ENCODE measurements at places on chromosomes 2 and 18. TPM values are rescaled to one million over a fixed set of nuclear protein-coding genes. Genes with fewer than 3 reads are reported as not detected.

DNA sequence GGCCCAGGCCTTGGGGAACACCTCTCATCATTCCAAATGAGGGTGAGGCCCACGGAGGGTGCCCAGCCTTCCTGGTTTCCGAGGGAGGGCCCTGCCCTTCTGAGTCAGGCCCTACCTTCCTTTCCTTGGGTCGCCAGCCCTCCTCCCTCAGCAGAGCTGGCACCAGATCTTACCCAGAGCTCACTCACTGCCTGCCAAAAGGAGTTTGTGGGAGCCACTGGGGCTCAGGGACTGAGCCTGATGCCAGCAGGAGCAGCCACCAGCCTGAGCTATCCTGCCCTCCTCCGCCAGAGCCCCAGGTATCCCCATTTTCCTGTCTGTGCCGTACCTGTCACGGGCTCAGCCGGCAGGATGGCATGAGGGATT, 64.1 kb downstream of the NRP2 start:
- no peak for DNase-seq

- DNase-seq: no peak
These were observed 137.4 kb upstream of the ETAA1 start for GRCh38 chr2:67259556-67260342.

- DNase-seq: no peak
These were observed 91.5 kb downstream of the MREG start for GRCh38 chr2:215921895-215922294.

DNA sequence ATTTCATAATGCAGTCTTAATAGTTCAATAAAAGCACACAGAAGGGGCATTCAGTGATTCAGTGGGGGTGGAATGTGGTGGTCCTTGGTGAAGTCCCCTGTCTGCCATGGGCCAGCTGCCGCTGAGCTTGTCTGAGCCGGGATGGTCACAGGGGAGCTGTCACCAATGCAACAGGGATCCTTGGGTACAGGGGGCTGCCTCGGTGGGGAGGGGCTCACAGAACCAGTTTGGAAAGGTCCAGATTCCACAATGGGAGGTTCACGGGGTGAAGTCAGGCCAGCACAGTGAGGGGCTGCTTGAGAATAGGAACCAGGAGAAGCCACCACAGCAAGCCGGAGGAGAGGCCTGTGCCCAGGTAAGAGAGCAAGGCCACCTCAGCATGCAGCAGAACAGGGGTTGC, 75.4 kb downstream of the GYPC start:
- DNase-seq: no peak

GRCh38 chr2:226172939-226173338, 626.7 kb downstream of the IRS1 start:
- no peak for DNase-seq

DNA sequence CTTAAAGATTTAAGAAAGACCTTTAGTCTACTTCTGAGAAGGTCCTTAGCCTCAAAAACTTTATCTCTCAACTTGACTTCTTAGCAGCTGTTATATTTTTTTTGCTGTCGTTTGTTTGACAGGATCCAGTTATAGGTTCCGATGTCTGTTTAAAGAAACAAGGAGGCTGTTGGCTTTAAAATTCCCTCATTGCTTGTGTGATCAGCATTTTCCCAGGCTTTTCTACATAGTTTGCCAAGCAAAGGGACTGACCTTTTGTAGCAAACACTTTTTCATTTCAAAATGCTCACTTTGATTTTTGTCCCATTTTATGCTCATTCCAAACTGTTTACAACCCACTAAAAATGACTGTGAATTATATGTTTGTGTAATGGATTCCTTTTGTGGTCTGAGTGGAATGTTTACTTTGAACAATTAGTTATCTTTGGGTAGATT, 394.9 kb downstream of the ARHGAP15 start:
- DNase-seq: no peak

GRCh38 chr2:213640738-213641425, 356.6 kb downstream of the SPAG16 start:
- DNase-seq: peak; percentile 49

GRCh38 chr2:19114754-19115231, 243.6 kb downstream of the OSR1 start:
- DNase-seq: no peak

DNA sequence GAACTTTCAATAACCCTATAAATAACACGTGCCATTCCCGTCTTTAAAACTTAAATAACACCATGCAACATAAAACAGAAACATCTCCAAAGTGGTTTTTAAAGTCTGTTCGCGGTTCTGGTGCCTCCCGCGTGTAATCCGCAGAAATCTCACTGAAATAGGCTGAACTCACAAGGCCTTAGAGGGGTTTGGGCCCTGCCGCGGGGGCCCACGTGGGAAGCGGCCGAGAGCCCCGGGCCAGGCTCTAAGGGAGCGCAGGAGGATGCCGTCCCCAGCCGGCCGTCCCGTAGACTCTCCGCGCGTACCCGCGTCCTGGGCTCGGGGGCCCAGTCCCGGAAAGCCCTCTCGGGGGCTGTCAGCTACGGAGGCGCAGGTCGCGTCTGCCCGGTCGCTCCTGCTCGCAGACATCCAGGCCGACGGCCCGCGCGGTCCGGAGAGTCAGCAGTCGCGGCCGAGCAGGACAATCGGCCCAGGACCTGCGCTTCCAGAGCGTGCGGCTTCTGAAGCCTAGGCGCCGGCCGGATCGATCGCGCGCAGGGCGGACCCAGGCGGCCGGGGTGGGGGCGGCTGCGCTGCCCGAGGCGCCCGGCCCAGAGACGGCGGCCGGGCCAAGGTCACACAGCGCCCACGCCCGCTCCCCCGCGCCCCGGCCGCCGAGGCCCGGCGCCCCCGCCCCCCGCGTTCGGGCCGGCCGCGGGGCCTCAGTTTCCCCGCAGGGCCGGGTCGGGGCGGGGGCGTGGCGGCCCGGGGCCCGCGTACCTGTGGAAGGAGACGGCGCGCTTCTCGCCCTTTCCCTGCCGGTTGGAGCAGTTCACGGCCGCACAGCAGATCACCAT, 558 bp downstream of the THAP4 start:
- DNase-seq: no peak

DNA sequence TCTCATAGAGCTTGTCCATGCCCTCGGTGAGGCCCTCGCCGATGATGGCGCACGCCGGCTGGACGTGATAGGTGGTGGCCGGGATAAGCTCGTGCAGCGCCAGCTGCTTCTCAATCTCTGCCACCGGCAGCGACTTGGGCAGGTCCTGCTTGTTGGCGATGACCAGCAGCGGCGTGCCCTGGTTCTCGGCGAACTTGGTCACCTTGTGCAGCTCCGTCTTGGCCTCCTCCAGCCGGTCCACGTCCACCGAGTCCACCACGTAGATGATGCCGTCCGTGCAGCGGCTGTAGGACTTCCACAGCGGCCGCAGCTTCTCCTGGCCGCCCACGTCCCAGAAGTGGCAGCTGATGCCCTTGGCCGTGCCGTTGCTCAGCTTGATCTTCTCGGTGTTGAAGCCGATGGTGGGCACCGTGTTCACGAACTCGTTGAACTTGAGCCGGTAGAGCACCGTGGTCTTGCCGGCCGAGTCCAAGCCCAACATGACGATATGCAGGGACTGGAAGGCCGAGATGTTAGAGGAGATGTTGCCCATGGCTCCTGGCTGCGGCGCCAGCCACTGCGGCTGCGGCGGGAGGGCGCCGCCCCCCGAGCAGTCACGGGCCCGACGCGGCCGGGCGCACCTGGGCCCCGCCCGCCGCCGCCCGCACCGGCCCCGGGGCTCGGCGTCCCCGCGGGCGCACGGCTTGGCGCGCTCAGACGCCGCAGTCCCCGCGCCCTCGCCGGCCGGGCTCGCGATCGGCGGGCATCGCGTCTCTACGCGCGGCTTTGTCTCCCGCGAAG, 636 bp downstream of the ARL4C start:
- DNase-seq: peak; percentile 57

GRCh38 chr2:178306352-178307073, 112.2 kb downstream of the OSBPL6 start:
- peak; percentile 45 for DNase-seq

- DNase-seq: peak; percentile 80
These were observed 85.4 kb downstream of the STPG4 start for GRCh38 chr2:47069628-47070154.

DNA sequence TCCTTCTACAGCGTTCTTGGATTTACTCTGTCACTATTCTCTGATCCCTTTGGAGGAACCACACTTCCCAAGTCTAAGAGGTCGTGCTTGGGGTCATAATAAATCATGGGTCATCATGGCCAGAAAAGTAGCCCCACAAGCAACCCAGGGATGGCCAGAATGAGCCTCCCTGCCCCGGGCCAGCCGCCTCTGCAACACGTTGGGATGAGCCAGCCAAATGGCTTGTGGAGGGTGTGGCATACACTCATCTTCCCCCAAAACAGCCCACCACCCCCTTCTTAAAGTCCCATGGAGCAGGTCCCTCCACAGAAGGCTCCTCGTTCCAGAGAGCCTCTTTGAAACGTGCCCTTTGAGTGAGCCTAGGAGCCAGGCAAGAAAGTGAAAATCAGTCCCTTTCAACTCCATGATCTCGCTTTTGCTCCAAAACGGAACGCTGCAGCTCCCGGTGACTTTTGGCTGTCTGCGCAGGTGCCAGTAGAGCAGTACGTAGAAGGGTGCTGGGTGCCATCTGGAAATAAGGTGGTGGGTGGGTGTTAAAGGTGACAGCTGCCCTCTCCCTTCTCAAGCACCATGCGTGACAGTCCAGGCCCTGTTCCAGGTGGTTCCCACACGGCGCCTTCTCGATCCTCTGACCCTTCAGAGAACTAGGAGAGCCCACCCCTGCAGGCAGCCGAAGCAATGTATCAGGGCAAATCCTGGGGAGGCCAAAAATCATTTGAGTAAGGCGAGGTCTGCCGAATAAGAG, 48.5 kb upstream of the FOSL2 start:
- no peak for DNase-seq

DNA sequence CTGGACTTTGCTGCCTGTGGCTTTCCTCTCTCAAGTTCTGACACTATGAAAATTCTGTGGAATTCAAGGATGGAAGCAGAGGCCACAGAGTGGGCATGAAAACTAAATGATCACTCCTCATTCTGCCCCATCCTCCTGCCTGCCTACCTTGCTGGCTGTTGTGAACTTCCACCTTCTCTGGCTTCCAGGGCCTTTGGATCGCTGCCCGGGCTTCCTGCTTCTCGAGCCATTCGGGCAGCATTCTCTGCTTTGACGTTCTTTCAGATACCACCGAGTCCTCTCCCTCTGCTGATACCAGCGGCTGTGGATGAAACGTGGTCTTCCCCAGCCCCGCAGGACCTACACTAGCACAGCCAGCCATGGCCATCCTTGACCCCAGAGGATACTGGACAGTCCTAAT, 327.7 kb upstream of the SLC14A2 start:
- no peak for DNase-seq

DNA sequence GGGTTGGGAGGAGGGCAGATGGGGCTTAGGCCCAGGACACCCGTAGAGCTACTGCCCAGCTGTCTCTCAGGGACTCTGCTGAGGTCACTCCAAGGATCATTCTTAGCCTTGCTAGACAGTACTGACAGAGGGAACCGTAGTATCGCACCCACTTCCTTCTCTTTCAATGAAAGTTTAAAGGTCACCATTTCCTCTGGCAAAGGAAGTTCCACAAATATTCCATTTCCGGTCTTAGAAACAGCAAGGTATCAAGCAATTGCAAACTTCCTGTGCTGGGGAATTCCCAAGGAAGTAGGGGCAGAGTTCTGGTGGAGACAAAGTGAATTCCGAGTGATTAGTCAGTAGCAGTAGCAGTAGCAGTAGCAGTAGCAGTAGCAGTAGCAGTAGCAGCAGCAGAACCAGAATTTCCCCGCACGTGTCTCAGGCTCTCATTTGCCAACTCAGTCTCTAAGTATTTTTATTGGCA, 24.7 kb downstream of the IL1B start:
- no peak for DNase-seq

DNA sequence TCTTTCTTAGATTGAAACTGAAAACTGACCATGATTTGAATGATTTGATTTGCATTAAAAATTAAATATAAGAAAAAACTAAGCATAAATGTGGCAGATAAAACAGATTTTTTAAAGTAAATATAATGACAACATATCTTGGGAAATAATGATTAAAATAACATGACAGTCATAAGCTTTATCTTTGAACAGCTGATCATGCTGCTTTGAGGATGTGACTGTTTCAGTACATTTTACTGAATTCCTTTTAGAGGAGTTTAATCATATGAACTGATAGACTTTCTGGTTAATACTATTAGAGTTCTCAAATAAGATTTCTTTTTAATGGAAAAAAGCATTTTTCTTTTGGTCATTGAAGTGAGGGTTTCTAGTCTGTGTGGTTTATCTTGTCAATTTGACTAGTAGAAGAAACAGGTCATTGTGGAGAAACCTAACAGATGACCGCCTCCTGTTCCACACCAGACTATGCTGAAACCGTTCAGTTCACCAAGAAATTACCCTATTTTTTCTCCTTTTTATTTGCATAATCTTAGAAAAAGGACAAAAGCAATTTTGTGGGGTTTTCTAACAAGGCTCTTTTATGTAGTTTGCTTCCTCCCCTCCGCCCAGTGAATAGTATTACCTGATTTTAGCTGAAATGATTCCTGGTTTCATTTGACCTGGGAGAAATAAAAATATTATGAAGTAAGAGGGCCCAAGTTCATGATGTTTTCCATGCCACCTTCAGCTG, 262.1 kb downstream of the PTGR3 start:
- DNase-seq: no peak

DNA sequence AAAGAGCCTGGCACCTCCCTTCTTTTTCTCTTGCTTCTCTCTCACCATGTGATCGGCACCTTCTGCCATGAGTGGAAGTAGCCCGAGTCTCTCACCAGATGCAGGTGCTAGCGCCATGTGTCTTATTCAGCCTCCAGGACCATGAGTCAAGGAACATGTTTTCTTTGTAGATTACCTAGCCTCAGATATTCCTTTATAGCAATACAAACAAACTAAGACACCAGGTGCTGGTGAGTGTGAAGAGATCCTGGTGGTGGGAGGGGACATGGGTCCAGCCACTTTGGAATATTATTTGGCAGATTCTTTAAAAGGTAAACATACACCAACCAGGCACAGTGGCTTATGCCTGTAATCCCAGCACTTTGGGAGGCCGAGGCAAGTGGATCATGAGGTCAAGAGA, 5.9 kb upstream of the USP40 start:
- DNase-seq: no peak

DNA sequence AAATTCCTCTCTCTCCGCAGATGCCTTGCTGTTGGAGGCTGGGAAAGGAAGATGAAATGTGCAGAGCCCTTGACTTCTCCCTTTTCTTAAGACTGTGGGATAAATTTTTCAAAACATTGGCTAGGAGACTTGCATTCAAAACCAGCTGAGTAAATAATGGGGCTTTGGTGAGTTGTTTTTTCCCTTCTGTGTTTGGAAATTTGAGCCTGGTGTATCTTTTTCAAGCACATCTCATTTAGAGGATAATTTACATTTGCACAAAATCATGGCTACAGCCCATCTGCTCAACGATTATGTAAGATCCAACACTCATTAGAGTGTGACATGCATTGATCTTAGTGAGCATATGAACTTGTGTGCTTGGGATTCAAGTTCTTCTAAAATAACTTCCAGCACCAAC, 112.1 kb upstream of the ATP8B1 start:
- DNase-seq: no peak

GRCh38 chr2:86695053-86695691, 24.9 kb upstream of the RMND5A start:
- DNase-seq: no peak

LRRC30 gene
- not detected for total RNA-seq

CAVIN2 gene
- total RNA-seq: 52.4 TPM

DOCK10 gene
- total RNA-seq: 9.6 TPM

PARD6G gene
- 26.4 TPM for total RNA-seq

SKOR2 gene
- not detected for total RNA-seq

VIT gene
- 7.4 TPM for total RNA-seq

ATP6V1B1 gene
- total RNA-seq: 2.4 TPM
